Stimulated activated CD4-positive, alpha-beta T cell treated with anti-CD3 and anti-CD28 coated beads, Interleukin-1b, Interleukin-23, amount 100 ng/mL, for 4 hours (primary cell): ENCODE measurements at places on chromosomes 6 and 20.

- DNase-seq: no peak
These were observed 37.4 kb downstream of the JAG1 start for GRCh38 chr20:10636326-10636818.

DNA sequence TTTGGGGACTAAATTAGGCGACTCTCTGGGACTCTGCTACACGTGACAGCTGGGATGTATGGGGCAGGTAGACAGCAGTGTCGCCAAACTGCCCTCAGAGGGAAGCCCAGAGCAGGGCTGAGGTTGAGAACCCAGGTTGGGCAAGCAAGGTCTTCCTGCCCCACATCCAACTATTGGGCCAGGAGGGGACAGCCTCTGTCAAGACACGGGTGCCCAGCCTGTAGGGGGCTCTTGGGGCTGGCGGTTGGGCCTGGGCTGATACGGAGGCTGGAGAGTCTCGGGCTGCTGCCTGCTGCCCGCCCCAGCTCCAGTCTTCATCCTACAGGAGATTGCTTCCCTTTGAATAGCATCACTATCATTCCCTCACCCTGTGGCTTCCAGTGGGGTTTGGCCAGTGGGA is 33.3 kb downstream of the CPNE5 start:
- no peak for DNase-seq

DNA sequence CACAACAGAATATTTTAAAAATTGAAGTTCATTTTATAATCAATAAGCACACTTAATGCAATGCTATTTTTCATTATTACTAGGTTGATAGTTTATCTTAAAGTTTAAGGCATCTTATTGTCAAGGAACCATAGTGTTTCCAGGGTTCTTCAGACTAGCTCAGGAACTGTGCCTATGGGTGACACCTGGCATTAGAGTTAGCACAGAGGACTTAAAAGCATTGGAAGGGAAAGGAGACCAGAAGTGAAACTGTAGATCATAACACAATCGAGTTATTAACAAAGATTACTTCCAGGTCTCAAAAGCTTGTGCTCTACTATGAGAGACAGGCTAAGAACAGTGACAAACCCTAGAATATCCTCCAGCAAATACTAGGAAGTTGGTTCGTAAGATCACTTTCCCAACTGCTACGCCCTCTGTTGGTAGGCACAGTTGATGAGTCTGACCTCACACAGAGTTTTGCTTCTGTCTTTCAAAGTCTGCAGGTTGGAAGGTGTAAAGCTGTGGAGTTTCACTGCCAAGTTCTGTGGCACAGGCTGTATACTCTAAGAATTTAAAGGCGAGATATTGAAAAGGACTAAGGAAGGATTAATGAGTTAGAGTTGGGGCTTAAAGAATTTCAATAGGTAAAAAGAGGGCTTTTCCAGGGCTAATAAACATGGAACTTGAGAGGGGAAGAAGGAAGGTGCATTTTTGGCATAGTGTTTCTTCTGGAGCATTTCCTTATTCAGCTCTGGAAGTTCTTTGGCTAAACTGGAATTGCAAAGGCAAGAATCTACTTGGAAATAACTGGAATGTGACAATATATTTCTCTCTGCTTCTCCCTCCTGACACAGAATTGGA is 531.3 kb upstream of the JAG1 start:
- no peak for DNase-seq

DNA sequence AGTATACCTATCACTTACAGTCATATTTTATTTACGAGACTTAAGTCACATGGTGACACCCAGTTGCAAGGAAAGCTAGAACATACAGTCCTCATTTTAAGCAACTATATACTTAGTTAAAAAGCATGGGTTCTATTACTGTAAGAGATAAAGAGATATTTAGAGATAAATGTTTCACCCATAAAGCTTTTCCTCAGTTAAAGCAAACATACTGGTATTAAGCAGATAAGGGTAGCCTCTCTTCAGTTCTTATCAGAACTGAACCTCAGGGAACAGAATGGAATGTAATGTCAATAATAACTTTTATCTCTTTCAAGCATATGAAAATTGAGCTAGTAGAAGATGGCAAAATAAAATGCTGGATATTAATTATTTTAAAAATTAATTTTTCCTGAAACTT is 9.9 kb upstream of the ASCC3 start:
- DNase-seq: no peak

GRCh38 chr20:39291301-39291700 is 329.2 kb downstream of the DHX35 start:
- DNase-seq: no peak

DNA sequence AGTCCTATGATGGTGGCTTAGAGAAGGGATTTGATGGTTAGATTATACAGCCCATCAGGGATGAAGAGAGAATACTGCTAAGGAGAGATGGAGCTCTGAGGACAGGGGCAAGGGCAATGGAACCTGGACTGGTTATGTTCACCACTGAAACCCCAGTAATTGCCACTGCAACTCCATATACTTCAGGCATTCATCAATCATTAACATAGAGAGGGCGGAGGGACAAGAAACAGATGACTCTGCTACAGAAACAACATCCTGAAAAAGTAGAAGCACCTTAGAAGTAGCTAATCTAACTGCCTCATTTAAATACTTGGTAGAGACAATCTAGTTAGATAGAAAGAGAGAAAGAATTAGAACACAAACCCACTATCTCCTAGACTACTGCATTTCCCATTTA is 89.8 kb downstream of the MDN1 start:
- DNase-seq: no peak

DNA sequence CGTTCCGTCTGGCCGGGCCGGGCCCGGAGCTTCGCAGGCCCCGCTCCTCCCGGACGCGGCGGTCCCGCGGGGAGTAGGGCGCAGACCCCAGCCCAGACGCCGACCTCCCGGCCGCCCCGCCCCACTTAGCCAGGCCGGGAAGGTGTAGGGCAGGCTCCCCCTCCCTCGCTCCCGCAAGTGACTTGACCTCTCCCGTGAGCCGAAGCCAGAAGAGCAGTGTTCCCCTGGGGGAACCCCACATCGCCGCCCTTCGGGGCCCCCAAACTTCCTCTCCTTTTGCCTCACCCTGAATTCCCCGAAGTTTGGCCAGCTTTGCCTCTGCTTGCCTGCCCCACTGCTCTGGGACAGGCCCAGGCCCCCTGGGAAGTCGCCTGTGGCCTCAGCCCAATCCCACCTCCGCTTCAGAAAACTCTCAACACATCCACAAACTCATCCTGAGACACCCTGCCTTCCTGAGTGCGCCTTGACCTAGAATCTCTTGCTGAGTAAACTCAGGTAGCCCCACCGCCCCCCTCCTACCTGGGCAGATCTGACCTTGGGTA is 524 bp upstream of the NOL4L start:
- no peak for DNase-seq

DNA sequence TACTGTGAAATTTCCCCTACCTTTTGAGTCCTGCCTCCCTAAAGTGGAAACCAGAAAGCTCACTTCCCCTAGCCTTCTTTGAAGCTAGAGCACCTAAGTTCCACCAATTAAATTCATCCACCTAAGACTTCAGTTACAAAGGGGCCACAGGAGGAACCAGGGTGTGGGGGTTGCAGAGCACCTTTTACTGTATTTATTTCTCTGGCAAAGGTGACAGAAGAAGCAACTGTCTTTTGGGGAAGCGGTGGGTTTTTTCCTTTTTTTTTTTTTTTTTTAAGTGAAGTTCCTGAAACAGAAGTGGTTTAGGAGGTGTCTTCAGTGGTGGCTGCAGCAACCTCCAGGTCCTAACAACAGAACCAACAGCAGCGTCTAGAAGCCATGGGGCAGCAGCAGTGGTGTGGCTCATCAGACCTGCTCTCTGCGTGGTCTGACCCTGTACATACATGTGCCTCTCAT is 13.1 kb downstream of the PSMB9 start:
- DNase-seq: no peak

DNA sequence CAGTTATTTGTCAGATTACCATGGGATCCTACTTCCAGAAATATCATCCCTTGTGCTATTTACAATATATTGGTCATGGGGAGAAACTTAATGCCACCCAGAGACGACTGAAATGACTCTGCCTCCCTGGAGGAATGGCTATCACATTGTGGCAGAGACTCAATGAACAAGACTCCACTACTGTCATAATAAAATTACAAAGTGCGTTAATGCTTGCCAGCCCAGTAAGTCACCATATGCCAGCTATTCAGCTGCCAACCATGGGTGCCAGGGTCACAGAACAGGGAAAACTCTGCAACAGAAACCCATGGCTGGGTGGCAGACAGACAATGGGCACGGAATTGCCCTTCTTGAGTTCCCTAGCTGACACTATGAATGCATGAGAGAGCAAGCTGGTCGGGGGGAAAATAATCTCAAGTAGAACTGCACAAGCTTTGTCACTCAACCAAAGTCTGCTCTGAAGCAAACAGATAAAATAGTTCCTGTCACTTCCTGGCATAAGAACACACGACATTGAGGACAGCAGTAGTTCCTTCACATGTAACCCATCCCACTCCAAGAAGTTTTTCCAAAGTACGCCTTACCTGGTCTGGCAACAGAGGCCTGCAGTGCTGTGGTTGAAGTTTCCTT is 32.1 kb downstream of the TP53INP2 start:
- no peak for DNase-seq

GRCh38 chr6:17666646-17667045 is 40.1 kb downstream of the NUP153 start:
- no peak for DNase-seq
